ENCODE measurements at places on chromosomes 1 and 21. TPM values are rescaled to one million over a fixed set of nuclear protein-coding genes. Genes with fewer than 3 reads are reported as not detected.
A peak's percentile ranks its signal among the peaks of the same experiment; 100 is the strongest.

GRCh38 chr1:106620521-106620954, 435.9 kb upstream of the PRMT6 start:
- DNase-seq: no peak

DNA sequence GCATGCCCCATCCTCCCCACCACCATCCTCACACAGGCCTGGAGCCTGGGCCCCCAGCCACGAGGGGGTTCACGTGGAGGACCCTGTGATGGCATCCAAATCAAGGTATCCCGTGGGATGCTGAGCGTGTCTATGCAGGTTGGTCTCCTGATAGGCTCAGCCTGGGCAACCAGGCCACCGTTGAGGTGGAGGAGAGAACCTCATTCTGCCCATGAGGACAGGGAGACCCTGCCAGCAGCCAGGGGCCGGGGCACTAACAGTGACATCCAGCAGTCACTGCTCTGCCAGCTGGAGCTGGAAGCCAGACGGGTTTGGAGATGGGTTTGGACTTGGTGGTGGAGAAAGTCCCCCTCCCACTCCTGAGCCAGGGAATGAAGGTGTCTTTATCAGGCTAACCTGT, 582.8 kb downstream of the MATN1 start:
- DNase-seq: no peak

- DNase-seq: peak; percentile 58
Measured at GRCh38 chr21:31124010-31124409, 85.7 kb upstream of the KRTAP19-8 start.

The ANGPTL3 gene
- total RNA-seq: not detected

DNA sequence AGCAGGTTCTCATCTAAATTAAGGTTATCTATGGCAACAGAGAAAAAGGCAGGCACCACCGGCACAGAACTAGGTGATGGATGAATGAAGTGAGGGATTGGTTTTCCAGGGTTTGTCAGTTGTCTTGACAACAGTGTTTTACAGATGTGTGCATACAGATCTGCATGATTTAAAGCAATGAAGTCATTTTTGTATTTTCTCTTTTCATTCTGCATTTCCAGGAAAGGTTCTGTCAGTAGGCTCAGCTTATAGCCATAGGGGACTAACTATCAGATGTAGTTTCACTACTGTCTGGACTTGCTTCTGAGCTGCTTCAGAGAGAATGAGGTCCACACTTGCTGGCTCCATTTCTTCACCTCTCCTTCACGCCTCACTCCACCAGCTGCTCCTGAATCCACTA, 98.2 kb upstream of the LMO4 start:
- no peak for DNase-seq

GRCh38 chr1:209612646-209613399, 29.3 kb downstream of the CAMK1G start:
- DNase-seq: no peak

The SPRR2E gene
- total RNA-seq: not detected

The CCDC185 gene
- total RNA-seq: not detected

GRCh38 chr1:25784575-25785051, 15.4 kb upstream of the SELENON start:
- peak; percentile 88 for DNase-seq

- no peak for DNase-seq
Measured at GRCh38 chr21:32549440-32549839, 35.9 kb downstream of the TCP10L start.

GRCh38 chr1:36857754-36858153, 176.6 kb downstream of the GRIK3 start:
- DNase-seq: no peak

DNA sequence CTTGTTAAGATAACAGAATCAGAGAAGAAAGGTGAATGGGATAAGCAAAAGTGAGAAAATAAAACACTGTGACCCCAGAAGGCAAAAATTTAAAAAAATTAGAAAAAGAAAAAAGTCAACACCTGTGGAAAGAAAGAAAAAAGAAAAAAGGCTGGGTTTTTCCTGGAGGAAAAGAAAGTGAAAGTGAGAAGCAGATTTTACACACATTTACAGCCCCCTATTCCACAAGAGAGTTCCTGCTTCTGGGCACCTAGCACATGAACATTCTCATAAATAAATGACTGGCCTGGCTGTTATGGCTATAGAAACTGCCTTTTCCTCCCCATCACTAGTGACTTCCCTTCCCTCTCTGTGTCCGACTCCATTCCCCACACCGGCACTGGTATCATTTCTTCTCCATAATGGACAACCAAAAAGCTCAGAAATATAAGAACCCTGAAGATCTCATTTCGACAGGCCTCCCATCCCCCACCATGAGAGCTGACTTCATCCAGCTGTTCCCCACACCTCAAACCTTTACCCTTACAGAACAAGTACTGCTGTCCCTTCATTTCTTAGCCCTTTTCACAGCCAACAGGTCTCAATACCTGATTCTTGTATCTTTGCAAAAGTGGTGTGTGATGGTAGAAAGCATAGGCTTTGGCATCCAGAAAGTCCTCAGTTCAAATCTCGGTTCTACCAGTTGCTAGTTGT, 12.6 kb downstream of the MTF1 start:
- no peak for DNase-seq

DNA sequence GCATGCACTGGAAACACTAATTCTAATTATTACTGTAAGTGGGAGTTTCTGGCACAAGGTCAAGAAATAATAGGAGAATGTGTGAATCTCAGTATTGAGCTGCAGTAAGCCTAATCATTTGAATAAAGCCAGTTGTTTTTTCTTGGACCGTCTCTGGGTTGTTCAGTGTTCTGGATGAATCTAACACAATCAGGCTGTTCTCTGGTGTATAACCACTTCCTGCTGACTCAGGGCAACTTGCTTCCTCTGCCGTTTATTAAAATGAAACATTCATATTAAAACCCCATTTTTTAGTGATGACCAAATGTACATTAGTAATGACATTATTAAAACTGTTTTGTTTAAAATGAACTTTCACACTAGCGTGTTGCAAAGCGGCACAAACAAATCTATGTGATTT, 273.1 kb upstream of the SNX7 start:
- DNase-seq: peak; percentile 2

DNA sequence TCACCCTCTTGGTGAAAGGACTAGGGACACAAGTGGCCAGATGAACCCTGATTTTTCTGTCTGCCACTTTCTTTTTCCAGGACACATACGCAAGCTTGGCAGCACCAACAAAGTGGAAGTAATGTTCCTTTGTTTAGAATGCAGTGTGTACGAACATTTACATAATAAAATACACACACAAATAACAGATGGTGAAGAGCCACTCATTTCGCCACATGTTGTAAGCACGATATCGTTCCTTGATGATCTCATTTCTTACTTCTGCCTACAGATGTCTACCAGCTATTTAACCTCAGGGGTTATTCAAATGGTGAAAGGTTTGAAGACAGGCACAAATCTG, 670.2 kb upstream of the CXADR start:
- peak; percentile 41 for DNase-seq

GRCh38 chr1:224432672-224433040, 1.9 kb downstream of the WDR26 start:
- DNase-seq: peak; percentile 39

- DNase-seq: no peak
Measured at GRCh38 chr1:230222678-230223077, 155.6 kb downstream of the GALNT2 start.

The TLCD4 gene
- total RNA-seq: 6.2 TPM

DNA sequence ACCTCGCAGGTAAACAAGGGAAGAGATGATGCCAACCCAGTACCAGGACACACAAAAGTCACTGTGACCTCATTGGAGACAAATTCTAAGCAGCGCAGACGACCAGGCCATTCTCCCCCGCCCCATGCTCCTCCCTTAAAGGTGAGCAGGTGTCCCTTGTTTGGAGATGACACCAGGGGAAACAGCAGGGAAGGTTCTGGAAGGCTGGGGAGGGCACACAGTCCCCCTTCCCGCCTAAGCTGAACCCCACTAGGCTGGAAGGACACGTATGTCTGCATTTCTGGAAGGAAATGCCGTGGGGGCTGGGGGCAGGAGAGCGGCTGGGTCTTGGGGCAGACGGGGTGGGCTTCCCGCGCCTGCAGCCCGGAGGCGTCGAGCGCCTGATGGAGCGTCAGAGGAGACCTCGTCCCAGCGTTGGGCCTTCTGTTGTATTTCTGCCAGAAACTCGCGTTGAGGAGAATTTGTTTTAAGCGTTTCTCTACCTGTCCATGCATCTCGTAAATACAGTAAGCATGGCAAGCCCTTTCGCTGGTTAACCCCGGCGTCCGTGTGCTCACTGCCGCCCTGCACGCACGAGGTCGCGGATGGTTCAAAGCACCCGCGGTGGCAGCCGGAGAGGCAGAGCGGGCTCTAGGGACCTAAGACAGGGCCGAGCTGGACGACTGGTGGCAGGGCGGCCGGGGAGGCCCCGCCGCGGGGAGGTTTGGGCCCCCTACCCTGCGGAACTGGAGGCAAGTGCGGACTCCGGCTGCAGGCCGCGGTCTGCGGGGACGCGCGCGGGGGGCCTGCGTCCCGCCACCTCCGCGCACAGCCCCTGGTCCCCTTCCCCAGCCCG, 1.2 kb upstream of the LHX4 start:
- no peak for DNase-seq

The HSD3B1 gene
- total RNA-seq: not detected

- DNase-seq: no peak
Measured at GRCh38 chr21:42905195-42905594, 12.1 kb downstream of the NDUFV3 start.

Measured in G401 (cell line).